ENCODE measurements at places on chromosomes 2 and 18.

DNA sequence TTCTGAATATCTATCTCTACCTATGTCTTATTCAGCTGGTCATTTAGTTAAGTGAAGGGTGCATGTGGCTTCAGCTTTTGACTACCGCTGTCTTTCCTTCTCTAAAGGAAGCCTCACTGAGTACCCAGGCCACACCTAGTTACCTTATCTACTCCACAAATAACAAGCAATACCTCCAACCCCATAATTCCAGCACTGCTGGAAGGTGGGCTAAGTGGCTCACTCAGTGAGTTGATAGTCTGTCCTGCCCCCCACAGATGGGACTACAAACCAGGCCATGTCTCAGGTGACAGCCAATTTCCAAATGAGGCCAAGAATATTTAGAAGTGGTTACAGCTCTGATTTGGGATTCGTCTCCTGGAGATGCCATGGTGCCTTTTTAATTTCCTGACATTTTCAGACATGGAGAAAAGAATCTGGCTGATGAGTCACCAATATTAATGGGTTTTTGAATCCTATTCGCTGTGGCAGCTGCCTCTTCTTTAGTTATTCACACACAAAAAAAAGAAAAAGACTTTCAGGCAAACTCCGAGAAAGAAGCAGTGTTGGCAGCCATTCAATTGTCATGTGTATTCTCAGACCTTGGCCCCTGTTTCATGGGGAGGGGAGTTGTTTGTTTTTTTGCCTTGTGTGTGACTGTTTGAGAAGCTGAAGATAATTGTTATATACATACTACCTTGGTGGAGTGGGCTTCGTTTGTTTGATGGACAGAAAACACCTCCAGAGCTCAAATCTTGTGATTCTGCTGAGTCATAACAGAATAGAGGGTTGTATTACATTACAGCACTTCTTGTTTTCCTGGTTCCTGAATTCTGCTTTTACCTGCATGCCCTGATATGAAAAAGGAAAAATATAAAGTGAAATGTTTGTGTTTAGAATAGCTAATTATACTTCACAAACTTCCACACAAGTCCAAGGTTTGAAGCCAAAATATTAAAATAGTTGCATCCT, 64.2 kb downstream of the SCG2 start:
- no peak for ATAC-seq

GRCh38 chr2:68391099-68391498, 26.0 kb downstream of the PLEK start:
- peak; percentile 31 for ATAC-seq

- no peak for ATAC-seq
These were observed 997 bp downstream of the BOK start for GRCh38 chr2:241559323-241560161.

GRCh38 chr2:25494616-25495015, 152.9 kb upstream of the DNMT3A start:
- no peak for ATAC-seq

GRCh38 chr18:22789600-22789999, 143.5 kb upstream of the RBBP8 start:
- ATAC-seq, result no peak

DNA sequence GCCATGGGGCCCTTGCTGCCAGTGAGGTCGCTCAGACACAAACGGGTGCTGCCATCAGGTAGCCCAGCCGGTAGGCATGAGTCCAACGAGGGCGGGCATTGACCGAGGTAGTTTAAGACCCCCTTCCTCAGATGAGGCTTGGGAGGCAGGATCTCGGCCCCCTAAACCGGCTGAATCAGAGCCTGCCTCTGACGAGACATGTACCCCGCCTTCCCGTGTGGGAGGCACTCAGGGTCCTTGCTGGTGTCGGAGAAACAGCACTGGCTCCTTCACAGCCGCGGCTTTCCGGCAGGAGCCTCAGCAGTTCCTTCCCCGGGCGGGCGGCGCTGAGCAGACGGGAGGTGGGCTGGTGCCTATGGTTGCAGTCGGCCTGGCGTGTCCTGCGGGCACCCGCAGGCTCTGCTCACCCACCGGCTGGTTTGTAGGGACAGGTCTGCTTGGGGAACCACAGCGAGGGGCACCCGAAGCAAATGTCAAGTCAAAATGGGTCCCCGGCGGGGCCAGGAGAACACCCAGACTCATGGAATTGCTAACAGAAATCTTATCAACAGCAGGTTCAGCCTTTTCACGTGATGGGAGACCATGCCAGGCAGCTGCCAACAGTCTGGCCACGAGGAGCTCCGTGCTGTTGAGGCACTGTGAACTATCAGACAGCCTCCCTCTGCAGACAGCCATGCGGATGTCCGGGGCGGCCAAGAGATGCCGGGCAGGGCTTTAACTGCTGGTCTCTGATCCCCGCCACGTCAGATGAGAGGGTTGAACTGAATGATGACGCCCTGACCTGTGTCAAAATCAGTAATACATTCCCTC, 2.8 kb downstream of the KCNG2 start:
- no peak for ATAC-seq

DNA sequence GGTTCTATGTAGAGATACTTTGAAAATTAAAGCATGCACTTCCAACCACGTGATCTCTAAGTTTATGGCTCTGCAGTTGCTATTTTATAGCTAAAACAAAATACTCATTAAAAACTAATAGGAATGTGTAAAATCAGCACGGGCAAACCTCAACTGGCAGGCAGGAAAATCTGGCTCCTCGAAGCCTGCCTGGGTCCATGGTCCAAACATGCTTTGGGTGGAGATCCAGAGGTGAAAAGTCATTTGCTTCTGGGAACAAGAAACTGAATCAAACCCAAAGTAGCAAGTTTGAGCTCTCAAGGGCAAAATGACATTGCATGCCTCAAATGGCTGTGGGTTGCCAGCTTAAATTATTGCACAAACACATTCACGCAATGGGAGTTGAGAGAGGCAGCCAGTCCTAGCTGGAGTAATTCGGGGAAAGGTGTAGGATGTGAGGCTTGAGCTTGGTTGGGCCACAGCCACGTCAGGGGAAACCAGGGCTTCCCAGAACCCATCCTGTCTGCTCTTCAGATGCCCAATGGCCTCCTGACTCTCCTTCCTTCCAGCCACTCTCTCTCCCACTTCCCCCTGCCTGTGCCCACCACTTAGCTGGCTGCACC, 75.2 kb upstream of the LCLAT1 start:
- peak; percentile 20 for ATAC-seq

- no peak for ATAC-seq
These were observed 34.3 kb downstream of the LPIN2 start for GRCh38 chr18:2978661-2979106.
